ENCODE measurements at places on chromosomes 12 and 14.

DNA sequence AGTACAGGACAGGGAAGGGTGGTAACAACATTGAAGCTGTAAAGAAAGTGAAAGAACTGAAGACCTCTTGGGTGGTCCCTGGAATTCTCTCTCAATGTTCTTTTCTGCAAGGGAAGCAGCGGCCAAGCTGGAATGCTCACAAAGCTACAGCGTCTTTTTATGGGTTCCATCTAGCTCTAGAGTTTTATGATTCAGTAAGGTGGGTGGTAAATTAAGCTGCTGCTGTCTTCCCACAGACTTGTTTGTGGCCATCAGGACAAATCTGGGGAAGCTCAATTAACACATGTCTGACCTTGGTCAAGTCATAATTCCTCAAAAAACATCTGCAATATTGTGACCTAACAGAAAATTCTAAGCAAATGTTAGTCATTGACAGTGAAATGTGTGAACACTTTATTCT, 139.1 kb downstream of the MED13L start:
- no peak overlapping the region for H3K27ac ChIP-seq
- DNase-seq = no peak
- H3K4me3 ChIP-seq = no peak overlapping the region
- H3K36me3 ChIP-seq = no peaks in the 10 kb centered on the region
- peaks cover 69% of the 10 kb centered on the region for H3K4me1 ChIP-seq
- H3K27me3 ChIP-seq = no peaks in the 10 kb centered on the region

GRCh38 chr12:6866920-6867412, 365 bp upstream of the TPI1 start:
- H3K36me3 ChIP-seq = peaks cover 59% of the 10 kb centered on the region
- peak; percentile 91 for DNase-seq
- H3K27ac ChIP-seq = peak overlapping the region; percentile 94

GRCh38 chr12:125038976-125039625, 26.1 kb upstream of the AACS start:
- H3K4me3 ChIP-seq = no peak overlapping the region
- H3K27me3 ChIP-seq = no peaks in the 10 kb centered on the region
- no peaks in the 10 kb centered on the region for H3K36me3 ChIP-seq
- H3K4me1 ChIP-seq = no peaks in the 10 kb centered on the region
- no peak for DNase-seq

GRCh38 chr12:20109676-20110075, 258.7 kb upstream of the PDE3A start:
- no peak for DNase-seq

- peaks cover 14% of the 10 kb centered on the region for H3K4me1 ChIP-seq
- no peak for DNase-seq
- H3K27me3 ChIP-seq = no peaks in the 10 kb centered on the region
- no peak overlapping the region for H3K4me3 ChIP-seq
- H3K36me3 ChIP-seq = no peaks in the 10 kb centered on the region
Measured at GRCh38 chr12:31585271-31585670, 5.7 kb downstream of the DENND5B start.

- no peak overlapping the region for H3K4me3 ChIP-seq
- no peak for DNase-seq
- H3K27ac ChIP-seq = no peak overlapping the region
- peaks cover 21% of the 10 kb centered on the region for H3K27me3 ChIP-seq
- no peaks in the 10 kb centered on the region for H3K36me3 ChIP-seq
Measured at GRCh38 chr12:110927546-110927945, 7.2 kb upstream of the MYL2 start.

- no peaks in the 10 kb centered on the region for H3K36me3 ChIP-seq
- no peaks in the 10 kb centered on the region for H3K4me1 ChIP-seq
- H3K4me3 ChIP-seq = no peak overlapping the region
- DNase-seq = no peak
- H3K27me3 ChIP-seq = peaks cover 11% of the 10 kb centered on the region
Measured at GRCh38 chr12:106213662-106214061, 34.2 kb downstream of the CKAP4 start.

GRCh38 chr12:105214670-105215375, 21.2 kb downstream of the APPL2 start:
- H3K4me1 ChIP-seq = peaks cover 37% of the 10 kb centered on the region
- no peak for DNase-seq
- no peak overlapping the region for H3K4me3 ChIP-seq
- H3K27ac ChIP-seq = peak overlapping the region; percentile 59
- H3K27me3 ChIP-seq = no peaks in the 10 kb centered on the region

- no peak overlapping the region for H3K27ac ChIP-seq
- no peak for DNase-seq
- H3K4me3 ChIP-seq = no peak overlapping the region
- peaks cover 16% of the 10 kb centered on the region for H3K4me1 ChIP-seq
- H3K27me3 ChIP-seq = no peaks in the 10 kb centered on the region
Measured at GRCh38 chr12:2396448-2396871, 343.7 kb downstream of the CACNA1C start.

GRCh38 chr14:75363570-75364227, 64.1 kb upstream of the JDP2 start:
- no peaks in the 10 kb centered on the region for H3K36me3 ChIP-seq
- no peak overlapping the region for H3K4me3 ChIP-seq
- no peak for DNase-seq
- H3K27me3 ChIP-seq = no peaks in the 10 kb centered on the region

GRCh38 chr12:74292351-74293194, 245.1 kb upstream of the ATXN7L3B start:
- no peaks in the 10 kb centered on the region for H3K4me1 ChIP-seq
- no peak overlapping the region for H3K4me3 ChIP-seq
- DNase-seq = no peak
- no peak overlapping the region for H3K27ac ChIP-seq
- H3K27me3 ChIP-seq = no peaks in the 10 kb centered on the region
- H3K36me3 ChIP-seq = no peaks in the 10 kb centered on the region

GRCh38 chr14:70098250-70098809, 90.4 kb downstream of the SLC8A3 start:
- H3K27me3 ChIP-seq = no peaks in the 10 kb centered on the region
- H3K4me3 ChIP-seq = no peak overlapping the region
- no peaks in the 10 kb centered on the region for H3K4me1 ChIP-seq
- DNase-seq = no peak

Data from suprapubic skin (tissue), 4 donors.